ENCODE measurements at places on chromosomes 12 and 14.

DNA sequence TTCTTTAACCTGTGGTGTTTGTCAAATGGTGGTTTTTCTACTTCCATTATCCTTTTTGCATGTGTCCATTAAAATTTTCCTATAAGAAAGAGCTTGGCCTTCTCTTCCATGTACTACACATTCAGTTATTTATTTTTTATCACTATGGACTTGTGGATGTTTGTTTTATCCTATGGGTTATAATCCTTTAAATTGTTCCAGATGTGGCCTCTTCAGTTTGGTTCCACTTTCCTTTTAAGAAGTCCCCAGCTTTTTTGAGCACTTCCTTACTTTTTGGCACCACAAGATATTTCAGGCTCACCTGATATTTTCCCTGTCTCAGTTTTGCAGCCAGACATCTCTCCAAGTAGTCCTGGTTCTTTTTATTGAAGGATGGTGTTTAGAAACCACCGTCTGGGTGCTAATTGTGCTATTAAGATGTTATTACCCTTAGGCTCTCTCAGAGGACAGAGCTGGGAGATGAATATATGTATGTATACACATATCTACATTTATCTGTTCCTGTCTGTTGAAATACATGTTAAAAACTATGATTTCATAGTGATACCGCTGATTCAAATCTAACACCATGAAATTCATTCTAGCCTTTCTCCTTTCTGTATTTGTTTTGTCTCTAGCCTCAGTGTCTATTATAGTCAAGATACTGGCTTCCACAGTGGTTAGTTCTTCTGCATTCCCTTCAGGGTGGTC lies 408.5 kb upstream of the RGS6 start:
- DNase-seq: peak; percentile 42

DNA sequence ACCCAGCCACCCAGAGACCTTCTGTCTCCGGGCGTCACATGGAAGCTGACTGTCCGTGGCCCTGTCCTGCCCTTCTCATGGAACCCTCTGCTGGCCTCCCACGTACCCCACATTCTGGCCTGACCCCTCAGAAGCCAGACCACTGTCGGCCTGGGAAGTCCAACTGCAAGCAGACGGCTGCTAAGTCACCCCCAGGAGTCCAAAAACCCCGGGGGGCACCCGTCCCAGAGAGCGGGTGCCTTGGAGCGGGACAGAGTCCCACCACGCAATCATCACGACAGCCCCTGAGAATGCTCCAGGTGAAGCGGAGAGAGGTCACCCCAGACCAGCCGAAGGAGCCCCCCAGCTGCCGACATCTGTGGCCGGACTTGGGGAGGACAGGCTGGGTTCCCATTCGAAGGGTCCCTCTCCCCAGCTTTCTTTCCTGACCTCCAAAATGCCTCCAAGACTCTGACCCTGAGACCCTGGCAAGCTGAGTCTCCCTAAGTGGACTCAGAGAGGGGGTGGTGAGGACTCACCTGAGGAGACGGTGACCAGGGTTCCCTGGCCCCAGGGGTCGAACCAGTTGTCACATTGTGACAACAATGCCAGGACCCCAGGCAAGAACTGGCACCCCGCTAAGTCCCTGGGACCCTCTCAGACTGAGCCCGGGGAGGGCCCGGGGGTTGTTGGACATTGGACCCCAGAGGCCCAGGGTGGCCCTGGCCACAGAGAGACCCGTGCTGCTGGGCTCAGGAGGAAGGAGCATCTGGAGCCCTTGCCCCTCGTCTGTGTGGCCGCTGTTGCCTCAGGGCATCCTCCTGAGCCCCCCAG lies 337.1 kb downstream of the TMEM121 start:
- DNase-seq: no peak

GRCh38 chr12:53365245-53365904 lies 14.6 kb upstream of the SP1 start:
- DNase-seq: peak; percentile 76

DNA sequence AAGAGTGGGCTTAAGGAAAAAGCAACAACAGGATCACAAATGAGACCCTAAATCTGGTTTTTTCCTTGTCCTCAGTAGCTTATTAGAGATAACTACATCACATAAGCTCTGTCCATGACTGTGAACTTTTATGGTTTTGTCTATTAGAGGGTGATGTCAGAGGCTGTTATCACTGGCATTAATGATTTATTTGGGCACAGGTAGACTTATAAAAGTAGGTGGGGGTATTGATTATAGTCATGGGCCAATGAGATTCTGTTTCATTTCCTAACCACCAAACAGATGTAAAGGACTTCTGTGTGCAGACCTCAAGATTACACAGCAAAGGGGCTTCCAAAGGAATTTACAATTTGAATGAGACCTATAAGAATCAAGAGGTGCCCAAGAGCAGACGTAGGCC lies 316.4 kb downstream of the NRXN3 start:
- no peak for DNase-seq

DNA sequence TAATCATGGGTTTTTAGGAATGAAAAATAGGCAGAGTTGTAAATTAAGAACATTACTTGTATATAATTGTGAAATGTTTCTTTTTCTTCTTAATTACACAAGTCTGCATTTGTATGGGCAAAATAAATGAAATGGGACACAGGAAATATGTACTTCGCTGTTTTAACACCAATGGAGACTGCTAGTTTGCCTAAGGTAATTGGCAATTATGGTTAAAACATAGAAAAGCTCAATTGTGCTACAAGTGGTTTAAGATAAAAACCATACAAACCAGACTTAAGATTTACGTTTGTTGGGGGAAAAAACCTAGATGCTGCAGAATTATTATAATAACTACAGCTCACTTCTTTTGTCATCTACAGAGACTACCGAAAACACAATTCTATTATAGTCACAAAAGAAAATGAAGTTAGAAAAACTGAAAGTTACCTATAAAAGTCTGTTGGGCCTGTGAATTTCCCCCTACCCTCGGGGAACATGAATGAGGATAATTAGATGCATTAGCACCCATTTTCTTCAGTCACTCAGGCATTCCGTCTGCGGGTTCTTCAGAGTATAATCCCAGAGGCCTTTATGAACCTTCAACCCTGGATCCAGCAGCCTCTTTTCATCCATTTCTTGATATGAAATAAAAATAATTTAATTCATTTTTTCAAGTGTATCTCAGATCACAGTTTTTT lies 37.2 kb downstream of the BTBD7 start:
- no peak for DNase-seq

- DNase-seq: no peak
Observed at GRCh38 chr12:80967565-80967964, 29.8 kb upstream of the LIN7A start.

- DNase-seq: no peak
Observed at GRCh38 chr12:96386794-96387193, 13.4 kb downstream of the CDK17 start.

- no peak for DNase-seq
Observed at GRCh38 chr14:93716746-93717667, 71.3 kb downstream of the PRIMA1 start.

DNA sequence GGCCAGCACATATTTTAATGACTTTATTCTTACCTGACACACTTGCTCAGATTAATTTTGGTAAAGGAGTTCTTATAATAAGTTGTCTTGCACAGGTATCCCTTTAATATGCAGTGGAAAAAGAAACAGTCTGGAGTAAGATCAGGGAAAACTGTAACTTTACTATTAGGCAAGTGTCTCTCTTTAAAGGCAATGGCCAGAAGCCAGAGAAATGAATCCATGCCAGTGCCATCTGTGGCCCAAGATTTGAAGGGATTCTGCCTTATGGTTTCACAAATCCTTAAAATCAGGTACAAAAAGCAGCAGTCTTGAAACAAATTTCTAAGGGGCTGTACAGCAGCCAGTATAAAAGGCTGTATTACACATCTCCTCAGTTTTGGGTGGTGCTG lies 22.4 kb downstream of the NFYB start:
- peak; percentile 16 for DNase-seq

- DNase-seq: peak; percentile 54
Observed at GRCh38 chr12:27530157-27530922, 6.3 kb downstream of the PPFIBP1 start.

- no peak for DNase-seq
Observed at GRCh38 chr12:110005319-110005973, 6.2 kb downstream of the ANKRD13A start.

DNA sequence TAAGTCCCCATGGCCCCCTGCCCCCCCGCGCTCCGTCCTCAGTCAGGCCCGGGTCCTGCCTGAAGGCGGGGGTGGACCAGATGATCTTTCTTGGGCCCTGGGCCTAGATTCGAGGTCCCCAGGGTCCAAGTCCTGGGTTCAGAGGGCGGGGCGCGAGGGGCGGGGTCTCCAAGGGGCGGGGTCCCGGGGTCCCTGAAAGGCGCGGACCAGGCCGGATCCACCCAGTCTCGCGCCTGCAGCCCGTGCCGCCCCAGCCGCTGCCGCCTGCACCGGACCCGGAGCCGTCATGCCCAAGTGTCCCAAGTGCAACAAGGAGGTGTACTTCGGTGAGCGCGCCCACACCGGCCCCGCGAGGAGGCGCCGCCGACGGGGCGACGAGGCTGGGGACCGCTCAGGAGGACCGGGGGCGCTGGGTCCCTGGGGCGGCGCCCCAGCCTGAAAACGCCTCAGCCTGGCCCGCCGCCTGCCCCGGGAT lies 325 bp downstream of the CRIP1 start:
- no peak for DNase-seq

- DNase-seq: peak; percentile 65
Observed at GRCh38 chr12:92654929-92655328, 47.9 kb upstream of the PLEKHG7 start.

DNA sequence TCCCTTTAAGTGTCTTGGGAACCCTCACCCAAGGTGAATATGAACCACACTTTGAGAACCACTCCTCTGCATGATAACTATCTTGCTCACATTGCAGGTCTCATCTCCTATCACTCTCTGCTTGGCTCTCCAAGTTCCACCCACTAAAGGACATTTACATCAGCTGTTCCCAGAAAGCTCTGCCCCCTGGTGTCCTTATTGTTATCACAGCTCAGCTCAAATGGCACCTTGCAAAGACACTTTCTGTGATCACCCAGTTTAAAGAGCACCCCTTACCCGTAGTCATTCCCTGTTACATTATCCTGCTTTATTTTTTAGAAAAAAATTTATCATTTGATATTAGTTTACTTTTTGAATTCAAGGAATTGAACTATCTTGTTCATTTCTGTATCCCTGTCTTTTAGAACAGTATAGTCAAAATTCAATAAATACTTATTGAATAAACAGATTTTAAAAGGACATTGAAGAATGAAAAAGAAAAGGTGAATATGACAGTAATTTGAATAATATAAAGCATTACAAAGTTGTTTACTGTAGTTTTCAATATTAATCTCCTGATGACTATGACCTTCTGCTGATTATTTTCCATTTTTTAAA lies 20.5 kb upstream of the GUCY2C start:
- peak; percentile 57 for DNase-seq

- no peak for DNase-seq
Observed at GRCh38 chr14:79408696-79409095, 802.6 kb downstream of the DIO2 start.

GRCh38 chr12:115749071-115749841 lies 528.2 kb downstream of the MED13L start:
- DNase-seq: no peak

DNA sequence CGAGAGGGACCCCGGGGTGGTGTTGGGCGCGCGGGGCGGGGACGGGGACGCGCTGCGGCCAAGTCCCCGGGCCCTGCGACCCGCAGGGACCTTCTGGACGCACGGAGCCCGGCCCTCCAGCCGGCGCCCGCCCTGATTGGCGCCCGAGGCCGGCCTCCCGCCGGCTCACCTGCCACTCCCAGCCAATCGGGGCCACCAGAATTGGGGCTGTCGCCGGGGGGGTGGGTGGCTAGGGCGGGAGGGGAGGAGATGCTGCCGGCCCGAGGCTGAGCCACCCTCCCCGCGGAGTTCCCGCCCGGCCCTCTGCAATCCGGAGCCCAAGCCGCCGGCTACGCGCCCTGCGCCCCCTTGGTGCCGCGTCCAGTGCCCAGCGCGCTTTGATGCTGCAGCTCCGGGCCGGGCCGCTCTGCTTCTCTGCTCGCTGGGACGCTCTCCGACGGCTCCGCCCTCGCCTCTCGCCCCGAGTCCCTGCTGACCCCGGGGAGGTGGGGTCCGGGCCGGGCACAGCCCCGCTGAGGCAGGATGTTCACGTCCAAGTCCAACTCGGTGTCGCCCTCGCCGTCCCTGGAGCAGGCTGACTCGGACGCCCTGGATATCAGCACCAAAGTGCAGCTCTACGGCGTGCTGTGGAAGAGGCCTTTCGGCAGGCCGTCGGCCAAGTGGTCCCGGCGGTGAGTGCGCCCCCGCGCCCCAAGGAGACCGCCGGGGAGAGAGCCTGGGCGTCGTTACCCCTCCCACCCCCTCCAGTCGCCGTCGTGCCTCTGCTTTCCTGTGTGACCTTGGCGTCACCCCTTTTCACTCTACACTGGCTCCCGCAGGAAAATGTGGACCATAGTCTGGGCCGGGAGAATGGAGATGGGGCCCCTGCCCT lies at the start of gene PLEKHD1:
PLEKHD1 (plus strand) TSS at position 285 of the 871 bp plus-strand sequence; CDS start at position 523, 238 bp downstream.
- no peak for DNase-seq

- no peak for DNase-seq
Observed at GRCh38 chr12:60872850-60873713, 1277.3 kb downstream of the SLC16A7 start.

- DNase-seq: peak; percentile 57
Observed at GRCh38 chr12:130826151-130826801, 12.8 kb downstream of the STX2 start.

DNA sequence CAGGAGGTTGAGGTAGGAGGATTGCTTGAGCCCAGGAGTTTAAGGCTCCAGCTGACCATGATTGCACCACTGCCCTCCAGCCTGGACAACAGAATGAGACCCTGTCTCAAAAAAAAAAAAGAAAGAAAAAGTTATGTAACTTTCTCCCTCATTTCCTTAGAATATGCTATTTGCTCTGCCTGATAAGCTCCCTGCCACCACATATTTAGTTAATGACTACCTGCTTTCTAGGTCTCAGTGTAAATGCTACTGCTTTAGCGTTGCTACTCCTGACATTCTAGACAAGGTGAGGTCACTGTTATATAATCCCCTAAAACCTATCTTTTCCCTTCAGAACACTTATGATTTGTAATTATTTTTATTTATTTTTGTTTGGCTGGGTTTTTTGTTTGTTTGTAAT lies 86.3 kb upstream of the AMN1 start:
- no peak for DNase-seq

All from fibroblast of mammary gland (primary cell).